HS-27A (cell line): ENCODE measurements at places on chromosomes 6 and 20.

DNA sequence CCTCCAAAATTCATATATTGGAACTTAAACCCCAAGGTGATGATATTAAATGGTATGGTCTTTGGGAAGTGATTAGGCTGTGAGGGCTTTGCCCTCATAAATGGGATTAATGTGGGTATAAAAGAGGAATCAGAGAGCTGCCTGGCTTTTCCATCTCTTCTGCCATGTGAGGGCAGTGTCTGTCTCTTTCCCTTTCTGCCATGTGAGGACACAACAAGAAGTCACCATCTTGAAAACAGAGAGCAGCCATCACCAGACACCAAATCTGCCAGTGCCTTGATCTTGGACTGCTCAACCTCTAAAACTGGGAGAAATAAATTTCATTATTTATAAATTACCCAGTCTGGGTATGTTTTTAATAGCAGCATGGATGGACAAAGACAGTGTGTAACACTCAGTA is 263.0 kb downstream of the PAX1 start:
- no peak for DNase-seq

- DNase-seq: no peak
Measured at GRCh38 chr20:37976887-37977286, 56.4 kb downstream of the TTI1 start.

- DNase-seq: no peak
Measured at GRCh38 chr6:144149558-144149893, 791 bp upstream of the STX11 start.

- DNase-seq: no peak
Measured at GRCh38 chr6:119676230-119676629, 326.7 kb upstream of the MAN1A1 start.

GRCh38 chr20:6711951-6712649 is 55.4 kb upstream of the BMP2 start:
- DNase-seq: no peak

- no peak for DNase-seq
Measured at GRCh38 chr6:159112714-159113113, 56.5 kb upstream of the FNDC1 start.

DNA sequence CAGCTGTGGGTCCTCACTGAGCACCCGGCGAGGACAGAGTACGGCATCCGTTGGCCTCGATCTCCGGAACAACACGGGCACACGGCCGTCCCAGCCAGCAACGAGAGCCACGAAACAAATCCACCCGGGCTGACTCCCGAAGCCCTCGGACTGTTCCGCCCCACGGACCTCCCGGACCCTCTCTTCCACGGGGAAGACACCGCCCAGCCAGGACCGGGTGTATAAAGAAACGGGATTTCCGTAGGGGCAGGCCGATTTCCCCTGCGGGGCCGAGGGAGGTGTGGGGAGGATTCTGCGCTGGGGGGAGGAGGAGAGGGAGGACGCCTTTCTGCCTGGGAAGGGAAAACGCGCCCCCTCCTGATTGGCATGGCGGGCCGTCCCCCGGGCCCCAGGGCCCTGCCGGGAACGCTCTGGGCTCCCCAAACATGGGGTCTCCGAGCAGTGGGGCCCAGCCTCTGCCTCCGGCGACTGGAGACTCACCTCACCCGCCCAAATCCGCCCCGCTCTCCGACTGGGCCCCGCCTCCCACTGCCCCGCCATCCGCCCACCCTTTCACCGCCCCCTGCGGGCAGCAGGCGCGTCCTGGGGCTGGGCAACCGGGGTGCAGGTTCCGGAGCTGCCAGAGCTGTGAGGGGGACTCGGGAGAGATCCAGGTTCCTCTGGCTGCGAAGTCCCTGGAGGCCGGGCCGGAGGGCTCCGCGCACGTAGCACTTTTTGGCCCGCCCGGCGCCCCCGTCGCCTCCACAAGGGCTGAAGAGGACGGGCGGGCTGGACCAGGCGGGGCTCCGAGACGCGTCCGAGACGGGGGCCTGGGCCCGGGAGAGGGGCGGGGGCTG is 679 bp upstream of the PPDPF start:
- DNase-seq: peak; percentile 39

- no peak for DNase-seq
Measured at GRCh38 chr6:44645276-44645675, 257.8 kb downstream of the CDC5L start.

GRCh38 chr6:146595972-146596731 is 2.6 kb upstream of the ADGB start:
- no peak for DNase-seq

- DNase-seq: no peak
Measured at GRCh38 chr6:154526996-154527395, 16.5 kb upstream of the CNKSR3 start.

DNA sequence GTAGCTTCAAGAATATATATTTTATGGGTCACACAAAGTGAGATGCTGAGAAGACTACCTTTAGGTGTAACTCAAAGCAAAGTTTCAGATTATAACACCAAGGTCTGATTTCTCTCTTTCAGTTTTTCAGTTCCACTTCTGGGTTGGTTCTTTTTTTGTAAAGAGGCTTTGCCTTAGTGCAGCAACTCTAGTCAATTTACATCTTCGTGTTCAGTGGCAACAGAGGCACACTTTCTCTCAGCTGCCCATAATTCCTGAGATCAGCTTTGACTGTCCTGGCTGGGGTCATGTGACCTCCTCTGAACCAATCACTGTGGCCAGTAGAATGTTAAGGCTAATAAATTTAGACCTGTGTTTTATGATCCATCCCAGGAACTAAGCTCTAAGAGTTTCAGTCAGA is 120.2 kb downstream of the TINAG start:
- no peak for DNase-seq

DNA sequence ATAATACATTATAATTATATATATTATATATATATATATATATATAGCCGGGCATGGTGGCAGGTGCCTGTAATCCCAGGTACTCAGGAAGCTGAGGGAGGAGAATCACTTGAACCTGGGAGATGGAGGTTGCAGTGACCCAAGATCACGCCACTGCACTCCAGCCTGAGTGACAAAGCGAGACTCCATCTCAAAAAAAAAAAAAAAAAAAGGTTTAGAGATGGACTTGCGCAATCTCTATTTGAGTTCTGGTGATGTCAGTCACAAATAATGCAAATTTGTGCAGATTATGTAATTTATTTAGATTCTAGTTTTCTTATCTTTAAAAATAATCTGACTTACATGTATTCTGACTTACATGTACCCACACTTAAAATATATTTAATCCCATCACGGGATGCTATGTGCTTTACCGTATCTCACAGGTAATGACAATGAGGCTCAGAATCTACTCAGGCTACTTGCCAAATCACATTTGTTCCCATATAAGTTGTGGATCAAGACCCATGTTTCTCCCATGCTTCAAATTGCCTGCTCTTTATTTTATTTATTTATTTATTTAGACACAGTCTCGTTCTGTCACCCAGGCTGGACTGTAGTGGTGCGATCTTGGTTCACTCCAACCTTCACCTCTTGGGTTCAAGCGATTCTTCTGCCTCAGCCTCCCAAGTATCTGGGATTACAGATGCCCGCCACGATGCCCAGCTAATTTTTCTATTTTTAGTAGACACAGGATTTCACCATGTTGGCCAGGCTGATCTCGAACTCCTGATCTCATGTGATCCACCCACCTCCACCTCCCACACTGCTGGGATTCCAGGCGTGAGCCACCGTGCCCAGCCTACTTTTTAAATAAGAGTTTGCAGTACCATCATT is 7.6 kb upstream of the UST start:
- DNase-seq: no peak

DNA sequence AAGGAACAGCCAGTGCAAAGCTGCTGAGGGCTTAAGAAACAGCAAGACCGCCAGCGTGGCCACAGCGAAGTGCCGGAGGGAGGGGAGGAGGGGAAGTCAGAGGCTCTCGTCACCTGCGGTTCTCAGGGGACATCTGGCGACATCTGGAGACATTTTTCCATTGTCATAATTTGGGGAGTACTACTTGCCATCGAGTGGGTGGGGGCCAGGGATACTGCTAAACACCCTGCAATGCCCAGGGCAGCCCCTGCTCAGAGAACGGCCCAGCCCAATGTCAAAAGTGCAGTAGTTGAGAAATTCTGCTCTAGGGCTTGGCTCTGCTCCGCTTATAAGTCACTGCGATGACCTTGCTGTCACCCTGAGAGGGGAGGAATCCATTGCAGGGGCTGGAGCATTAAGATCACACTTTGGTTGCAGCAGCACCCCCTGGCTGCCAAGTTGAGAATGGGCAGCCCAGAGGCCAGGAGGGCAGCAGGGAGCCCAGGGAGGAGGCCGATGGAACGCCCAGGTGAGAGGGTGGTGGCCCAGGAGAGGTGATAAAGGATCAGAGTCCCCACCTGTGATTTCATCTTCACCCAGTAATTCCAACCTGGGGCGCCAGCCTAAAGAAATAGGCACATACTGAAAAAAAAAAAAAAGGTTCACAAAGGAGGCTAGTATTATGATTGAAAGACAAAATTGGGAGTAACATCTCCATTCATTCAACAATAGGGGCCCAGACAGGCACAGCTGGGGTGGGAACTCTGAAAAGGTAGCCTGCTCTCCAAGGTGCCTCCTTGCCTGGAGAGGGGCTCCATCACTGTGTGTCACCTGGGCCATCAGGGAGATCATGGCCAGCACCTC is 218.2 kb downstream of the BMP7 start:
- DNase-seq: no peak

DNA sequence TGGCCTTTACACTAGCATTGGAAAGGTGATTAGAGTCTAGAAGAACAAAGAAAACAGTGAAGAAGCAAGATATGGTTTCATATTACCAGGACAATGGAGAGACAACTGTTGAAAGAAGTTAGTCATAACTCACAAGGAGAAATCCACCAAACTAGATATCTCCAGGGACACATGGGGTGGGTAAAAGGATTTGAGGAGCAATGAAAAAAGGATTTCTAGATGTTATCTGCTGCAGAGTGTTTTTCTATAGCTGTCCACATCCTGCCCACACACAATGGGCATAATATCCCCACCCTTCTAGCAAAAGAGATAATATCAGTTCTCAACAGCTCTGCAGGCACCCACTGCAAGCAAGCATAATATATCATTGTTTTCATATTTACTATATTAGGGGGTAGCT is 303.1 kb downstream of the HAO1 start:
- DNase-seq: no peak

DNA sequence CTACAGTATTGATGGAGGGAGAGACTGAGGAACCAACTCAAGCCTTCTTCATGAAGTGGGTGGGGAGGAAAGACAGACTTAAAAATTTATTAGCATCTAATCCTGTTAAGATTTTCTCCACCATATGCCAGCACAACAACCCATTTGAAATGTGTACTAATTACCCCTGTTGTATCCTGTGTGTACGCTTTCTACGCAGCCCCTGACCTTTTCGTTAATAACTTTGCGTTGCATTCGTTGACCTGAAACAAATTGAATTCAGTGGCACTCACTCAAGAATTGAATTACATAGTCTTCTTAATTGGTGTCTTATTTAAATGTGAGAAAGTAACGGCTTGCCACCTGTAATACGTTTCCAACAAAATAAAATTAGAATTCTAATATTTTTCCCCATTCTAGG is 113.9 kb downstream of the LINC00237 start:
- DNase-seq: no peak

GRCh38 chr20:47124181-47124717 is 229.6 kb downstream of the EYA2 start:
- no peak for DNase-seq

- no peak for DNase-seq
Measured at GRCh38 chr20:44187772-44188709, 1.1 kb upstream of the JPH2 start.

GRCh38 chr6:107284805-107285204 is 169.5 kb upstream of the BEND3 start:
- no peak for DNase-seq

GRCh38 chr6:7922596-7922995 is 12.0 kb upstream of the TXNDC5 start:
- no peak for DNase-seq

DNA sequence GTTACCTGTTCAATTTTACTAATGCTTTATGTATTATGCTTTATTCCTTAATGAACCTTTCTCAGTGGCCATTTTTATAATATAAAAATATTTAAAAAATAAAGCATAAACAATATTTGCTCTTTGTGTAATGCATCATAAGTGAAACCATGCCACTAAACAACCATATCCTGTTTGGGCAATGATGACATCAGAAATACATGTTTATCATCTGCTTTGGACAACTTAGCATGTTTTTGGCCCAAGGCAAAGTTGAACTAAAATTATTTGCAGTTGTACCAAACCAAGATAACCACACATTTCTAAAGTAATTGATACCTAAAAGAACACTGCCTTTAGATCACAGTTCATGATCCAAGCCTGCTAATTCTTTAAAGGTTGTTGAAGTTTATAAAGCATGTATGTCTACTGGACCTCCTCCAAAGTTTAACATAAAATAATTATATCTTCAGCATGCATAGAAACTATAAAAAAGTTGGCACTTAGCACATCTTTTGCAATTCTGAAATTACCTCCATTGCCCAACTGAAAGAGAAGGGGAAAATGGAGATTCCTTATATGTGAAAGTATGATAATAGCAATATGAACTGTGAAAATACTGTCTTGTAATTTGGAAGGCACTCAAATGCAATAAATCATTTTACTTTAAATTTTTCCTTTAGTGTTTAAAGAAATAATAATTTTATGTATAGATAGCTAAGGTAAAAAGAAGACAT is 325.6 kb upstream of the RUNX2 start:
- no peak for DNase-seq

DNA sequence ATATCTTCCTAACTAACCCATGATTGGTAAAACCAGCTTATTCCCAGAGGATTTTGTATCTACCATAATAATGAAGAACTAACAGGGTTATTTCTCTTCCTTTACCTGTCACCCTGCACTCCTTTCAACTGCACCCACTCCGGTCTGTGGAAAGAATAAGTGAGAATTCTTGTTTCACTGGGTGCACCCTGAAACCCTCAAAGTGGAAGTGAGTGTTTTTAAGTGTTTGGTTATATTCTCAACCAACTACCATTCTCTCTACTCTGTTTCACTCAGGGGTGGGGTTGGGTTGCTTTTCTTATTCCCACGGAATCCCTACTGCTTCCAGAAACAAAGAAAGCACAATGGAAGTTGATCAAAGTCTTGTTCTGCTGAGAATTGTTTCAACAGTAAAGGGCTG is 42.6 kb upstream of the KHDRBS2 start:
- no peak for DNase-seq

GRCh38 chr6:97842521-97842920 is 559.5 kb upstream of the MMS22L start:
- DNase-seq: no peak

DNA sequence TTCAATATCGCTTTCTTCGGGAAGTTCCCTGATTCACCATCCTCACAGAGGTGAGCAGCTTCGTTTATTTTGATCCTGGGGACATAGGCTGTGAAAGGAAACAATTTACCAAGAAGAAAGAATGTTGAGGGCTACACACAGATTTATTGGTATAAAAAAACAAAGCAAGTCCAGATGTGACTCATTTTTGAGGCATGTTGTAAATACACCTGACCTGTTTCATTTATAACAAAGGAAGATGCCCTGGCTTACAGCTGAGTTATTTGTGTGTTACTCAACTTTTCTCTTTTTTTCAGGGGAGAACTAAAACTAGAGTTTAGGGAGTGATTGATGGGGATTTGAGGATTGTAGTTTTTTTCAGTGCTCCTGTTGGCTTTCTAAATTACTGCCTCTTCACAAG is 489.5 kb downstream of the CBLN4 start:
- DNase-seq: no peak

GRCh38 chr20:14882157-14882556 is 544.7 kb upstream of the FLRT3 start:
- DNase-seq: no peak

GRCh38 chr6:164108092-164108491 is 693.6 kb downstream of the QKI start:
- DNase-seq: no peak
